Endothelial cell of umbilical vein (primary cell): ENCODE measurements at places on chromosomes 11 and 22. TPM values are rescaled to one million over a fixed set of nuclear protein-coding genes. Genes with fewer than 3 reads are reported as not detected.

NEAT1 gene
- 957 and 1,053 TPM in 2 replicates for total RNA-seq

ART5 gene
- total RNA-seq: not detected in 2 replicates

MMP7 gene
- 1.4 TPM in 1 of 2 replicates, not detected in the other for total RNA-seq

RIMBP3C gene
- 0.09 TPM in 1 of 2 replicates, not detected in the other for total RNA-seq

POU2F3 gene
- total RNA-seq: not detected in 2 replicates

DENND5A gene
- 116 and 117 TPM in 2 replicates for total RNA-seq
